Posterior vena cava (tissue), 2 donors: ENCODE measurements at places on chromosomes 5 and 9. TPM values are rescaled to one million over a fixed set of nuclear protein-coding genes. Genes with fewer than 3 reads are reported as not detected.

DNA sequence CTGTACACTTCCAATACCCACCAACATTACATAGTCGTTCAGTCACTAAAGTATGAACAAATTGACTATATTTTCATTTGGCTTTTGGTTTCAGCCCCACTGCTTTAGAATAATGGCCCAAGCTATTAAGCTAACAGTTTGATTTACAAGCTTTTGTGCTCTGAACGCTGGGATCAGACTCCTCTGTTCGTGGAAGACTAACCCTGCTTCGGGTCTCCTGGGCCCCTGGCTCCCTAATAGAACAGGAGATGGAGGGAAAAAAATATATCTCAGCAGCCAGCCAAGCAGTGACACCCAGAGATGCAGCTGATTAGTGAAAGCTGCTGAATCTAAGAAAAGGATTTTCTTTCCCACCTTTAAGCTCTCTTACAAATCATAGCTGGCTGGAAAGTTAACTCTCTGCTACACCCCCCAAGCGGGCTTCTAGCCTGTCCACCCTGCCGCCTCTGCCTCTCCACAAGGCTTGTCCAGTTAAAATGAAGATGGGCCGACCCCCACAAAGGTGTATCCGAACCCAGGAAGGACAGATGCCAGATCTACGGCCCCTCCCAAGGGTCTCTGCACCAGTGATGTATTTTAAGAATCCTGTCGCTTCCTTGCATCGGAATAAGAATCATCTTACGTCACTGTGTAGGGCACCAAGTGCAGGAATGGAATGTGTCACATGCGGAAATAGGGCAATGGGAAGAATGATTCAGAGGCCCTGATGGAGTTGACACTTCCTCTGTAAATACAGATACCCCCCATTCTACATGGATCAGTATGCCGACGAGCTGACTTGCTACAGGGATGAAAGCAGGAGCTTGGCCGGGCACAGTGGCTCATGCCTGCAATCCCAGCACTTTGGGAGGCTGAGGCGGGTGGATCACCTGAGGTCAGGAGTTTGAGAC lies 33.4 kb upstream of the BARHL1 start:
- DNase-seq: peak; percentile 56

- DNase-seq: peak; percentile 61
Observed at GRCh38 chr9:133679056-133679455, 42.9 kb downstream of the DBH start.

The WDR41 gene
- 42.7 TPM for total RNA-seq

The IFNK gene
- total RNA-seq: not detected

The OR13C2 gene
- total RNA-seq: not detected

- no peak for DNase-seq
Observed at GRCh38 chr5:99019812-99020697, 91.2 kb upstream of the CHD1 start.
